ENCODE measurements at places on chromosomes 12 and 14.
A peak's percentile ranks its signal among the peaks of the same experiment; 100 is the strongest.

- no peak for DNase-seq
These were observed 133.7 kb downstream of the TMEM30B start for GRCh38 chr14:61147381-61147821.

DNA sequence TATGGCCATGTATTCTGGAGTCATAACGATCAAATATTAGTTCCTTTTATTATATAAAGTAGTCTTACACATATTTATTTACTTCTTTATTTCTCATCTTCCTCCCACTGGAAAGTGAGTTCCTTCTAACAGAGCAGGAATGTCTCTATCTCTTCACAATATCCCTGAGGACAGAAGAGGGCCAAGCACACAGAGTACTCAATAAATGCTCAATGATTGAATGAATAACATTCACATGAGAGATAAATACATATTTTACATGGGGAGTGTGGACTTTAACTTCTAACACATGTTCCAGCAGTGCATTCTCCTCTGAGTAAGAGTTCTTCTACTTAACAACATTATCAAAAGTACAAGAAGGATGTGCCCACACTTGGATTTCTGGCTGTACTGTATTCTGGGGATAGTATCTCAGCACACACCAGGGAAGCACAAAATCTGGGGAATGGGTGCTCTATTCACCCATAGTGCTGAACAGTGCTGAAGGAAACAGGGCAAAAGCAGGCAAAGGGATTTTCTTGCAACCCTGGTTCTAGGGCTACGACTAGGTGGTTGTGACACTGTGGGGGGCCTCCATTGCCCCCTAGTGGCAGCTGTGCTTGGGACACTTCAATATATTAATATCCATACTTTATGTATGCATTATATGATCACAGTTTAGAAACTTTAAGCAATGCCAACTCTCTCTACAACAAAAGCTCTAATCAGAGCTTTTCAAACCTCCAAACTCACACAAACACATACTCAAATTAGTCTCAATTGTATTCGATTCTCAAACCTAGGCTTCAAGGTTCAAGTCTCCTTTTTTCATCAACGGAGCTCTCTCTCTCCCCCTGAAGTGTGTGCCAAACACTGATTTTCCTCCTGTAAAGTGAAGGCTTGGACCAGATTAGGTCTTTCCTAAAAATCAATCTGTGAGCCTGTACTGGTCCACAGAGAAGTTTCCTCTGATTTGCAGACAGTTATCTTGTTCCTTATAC, 115.5 kb downstream of the SLC2A13 start:
- DNase-seq: peak; percentile 56

- DNase-seq: no peak
These were observed 31.3 kb downstream of the GABARAPL1 start for GRCh38 chr12:10243818-10244520.

- no peak for DNase-seq
These were observed 193.3 kb upstream of the KRR1 start for GRCh38 chr12:75704664-75705063.

DNA sequence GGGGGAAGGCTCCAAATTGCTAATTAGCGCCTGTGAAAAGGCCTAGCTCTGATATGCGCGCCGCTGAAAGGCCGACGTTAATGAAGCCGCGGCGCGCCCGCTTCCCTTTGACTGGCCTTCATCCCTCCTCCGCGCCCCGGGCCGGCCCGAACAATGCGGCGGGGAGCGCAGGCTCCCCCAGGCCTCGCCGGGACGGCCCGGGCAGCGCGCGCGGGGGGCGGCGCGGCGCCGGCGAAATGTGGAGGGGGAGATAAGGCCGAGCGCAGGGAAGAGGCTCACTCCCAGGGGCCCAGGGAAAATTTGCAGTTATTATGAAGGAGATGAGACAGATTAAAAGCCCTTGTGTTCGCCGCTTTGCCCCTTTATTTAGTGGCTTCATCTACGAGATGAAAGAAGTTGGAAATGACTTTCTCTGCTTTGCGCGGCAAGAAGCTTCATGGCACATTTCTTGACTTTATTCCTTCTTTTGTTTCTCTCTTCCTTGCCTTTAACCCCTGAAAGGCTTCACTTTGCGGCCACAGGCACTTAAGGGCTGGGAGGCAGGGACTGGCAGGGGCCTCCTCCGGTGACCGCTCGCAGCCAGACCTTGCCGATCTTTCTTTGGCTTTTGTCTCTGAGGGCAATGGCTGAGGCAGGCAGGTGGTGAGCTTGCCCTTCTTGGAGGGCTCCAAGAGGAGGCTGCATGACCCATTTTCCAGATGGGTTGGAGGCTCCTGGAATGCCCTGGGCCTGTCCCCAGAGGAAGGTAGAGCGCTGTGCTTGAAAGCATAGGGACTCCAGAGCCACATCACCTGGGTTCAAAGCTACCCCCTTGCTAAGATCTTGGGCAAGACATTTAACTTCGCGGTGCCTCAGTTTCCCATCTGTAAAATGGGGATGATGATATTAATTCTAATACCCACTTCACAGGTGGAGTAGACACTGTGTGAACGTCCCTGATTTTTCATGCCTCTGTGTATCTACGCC, 12.7 kb upstream of the GPATCH2L start:
- DNase-seq: no peak

GRCh38 chr12:116620492-116621191, 61.5 kb downstream of the MAP1LC3B2 start:
- DNase-seq: no peak

All from activated CD4-positive, alpha-beta T cell treated with anti-CD3 and anti-CD28 coated beads, Interleukin-2, amount 50 U/mL, for 1 hour (primary cell).